ENCODE measurements at places on chromosomes 13 and 19. TPM values are rescaled to one million over a fixed set of nuclear protein-coding genes. Genes with fewer than 3 reads are reported as not detected.

DNA sequence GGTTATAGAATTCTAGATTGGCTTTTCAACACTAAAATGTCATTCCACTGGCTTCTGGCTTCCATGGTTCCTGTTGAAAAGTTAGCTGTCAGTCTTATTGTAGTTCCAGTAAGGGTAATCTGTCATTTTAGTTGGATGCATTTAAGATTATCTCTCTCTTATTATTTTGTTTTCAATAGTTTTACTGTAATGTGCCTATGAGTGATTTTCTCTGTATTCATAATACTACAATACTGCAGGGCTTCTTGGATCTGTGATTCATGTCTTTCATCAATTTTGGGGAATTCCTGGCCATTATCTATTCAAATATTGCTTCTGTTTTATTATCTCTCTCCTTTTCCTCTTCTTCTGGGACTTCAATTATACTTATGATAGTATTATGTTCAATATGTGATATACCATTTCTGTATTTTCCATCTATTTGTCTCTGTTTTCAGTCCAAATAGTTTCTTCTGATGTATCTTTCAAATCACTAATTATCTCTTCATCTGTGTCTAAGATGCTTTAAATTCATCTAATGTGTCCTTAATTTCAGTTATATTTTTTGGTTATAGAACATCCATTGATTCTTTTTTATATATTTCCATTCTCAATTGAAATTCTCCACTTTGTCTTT, 101.5 kb downstream of the KCTD15 start:
- DNase-seq: no peak

DNA sequence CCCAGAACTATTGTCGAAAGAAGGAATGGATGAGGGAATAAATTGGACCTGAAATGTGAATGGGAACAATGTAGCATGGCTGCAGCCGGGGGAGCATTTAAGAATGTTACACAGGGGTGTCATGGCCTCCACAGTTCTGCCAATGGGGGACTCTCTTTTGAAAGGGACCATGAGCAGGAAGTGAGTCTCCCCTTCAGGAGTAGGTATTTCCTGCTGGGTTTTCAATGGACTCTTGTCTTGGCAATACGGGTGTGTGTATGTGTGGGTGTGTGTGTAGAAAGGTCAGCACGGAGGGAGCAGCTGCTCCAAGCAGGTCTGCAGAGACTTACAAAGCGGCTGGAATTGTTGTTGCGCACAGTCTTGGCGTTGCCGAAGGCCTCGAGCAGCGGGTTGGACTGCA, 24.4 kb downstream of the MYO1F start:
- DNase-seq: peak; percentile 55

DNA sequence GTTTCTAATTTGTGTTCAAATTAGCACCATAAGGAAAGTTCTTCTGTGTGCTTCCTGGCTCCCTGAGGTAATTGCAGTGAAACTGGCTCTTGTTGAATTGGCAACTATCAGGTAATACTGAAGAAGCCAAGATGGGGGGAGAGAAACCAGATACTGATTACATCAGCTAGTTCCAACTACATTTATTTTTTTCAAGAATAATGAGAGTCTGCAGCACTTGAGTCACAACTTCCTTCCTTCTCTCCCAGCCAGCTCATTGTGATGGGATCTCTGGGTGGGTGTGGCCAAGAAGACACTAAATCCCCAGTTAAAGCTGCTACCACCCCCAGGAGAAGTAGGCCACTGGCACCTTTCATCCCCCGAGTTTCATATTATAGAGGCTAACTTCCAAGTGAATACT, 100.7 kb upstream of the RXFP2 start:
- DNase-seq: no peak

DNA sequence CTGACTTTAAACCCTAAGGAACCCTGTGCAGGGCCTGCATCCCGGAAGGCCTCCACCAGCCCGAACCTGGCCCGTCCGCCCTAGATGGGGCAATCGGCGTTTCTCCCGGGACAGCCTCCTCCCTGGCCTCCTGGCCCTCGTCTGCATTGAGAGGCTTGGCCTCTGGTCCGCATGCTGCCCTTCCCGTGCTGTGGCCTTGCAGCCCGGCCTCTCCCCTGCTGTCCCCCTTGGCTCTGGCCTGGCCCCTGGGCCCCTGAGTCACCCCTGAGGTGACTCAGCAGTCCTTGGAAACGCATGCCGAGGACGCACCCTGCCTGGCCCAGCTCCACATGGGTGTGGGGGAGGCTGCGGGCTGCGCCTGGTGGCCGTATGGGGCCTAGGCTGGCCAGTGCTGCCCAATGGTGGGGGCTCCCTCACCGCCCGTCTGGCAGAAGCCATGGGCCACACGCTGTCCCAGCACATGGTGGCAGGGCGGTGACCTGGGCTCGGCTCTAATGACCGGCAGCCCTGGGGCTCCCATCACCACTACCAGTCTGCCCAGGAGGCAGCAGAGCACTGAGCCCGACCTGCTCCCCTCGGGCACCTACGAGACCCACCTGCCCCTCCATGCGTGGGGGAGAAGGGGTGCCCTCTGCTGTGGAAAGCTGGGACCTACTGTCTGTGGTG, 25.7 kb downstream of the SH3GL1 start:
- no peak for DNase-seq

DNA sequence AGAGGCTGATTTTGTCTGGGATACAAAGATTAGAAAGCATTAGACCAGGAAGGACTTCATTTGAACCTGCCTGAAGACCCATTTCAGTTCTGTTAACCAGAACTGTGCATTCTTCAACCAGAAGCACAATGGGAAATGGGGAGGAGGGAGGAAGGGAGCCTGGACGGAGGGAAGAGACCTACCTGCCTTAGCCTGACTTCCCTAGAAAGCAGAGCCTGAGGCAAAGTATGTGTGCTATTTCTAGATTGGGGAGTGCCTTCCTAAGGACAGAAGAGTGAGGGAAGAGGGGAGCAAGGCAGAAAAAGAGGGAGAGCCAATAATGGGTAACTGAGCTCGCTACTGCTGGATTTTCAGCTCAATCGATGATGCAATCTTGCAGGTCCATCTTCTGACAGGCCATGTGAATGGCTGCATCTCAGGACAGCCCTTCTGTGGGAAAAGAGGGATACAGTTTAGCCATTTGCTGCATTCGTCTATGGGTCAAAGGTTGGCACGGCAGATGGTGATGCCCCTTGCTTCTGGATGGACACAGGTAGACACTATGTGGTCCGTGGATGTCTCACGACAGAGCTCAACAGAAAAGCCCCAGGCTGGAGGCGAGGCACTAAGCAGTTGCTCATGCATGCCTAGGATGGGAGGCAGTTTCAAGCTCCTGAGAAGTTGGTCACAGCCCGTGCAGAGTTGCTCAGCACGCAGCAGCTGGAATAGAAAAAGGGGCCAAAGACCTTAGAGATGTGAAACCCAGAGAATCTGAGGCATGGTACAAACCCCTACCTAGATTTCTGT, 78.8 kb upstream of the UBL3 start:
- DNase-seq: no peak

DNA sequence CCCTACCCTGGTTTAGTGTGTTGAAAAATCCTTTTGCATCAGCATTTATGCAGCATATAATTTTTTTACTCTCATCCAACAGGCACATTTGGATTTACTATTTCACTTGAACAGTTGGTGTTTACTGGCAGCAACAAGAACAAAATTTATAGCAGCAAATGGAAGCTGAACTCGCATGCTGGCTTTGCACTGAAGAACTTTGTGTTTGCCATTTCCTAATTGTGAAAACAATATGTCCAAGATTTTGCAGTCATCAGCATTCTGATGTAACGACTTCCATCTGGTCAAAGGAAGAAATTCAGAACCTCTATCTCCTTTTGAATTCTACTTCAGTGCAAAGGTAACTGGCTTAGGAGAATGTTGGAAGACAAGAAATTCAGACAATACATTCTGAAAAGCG, 131.0 kb downstream of the DLEU7 start:
- DNase-seq: no peak

DNA sequence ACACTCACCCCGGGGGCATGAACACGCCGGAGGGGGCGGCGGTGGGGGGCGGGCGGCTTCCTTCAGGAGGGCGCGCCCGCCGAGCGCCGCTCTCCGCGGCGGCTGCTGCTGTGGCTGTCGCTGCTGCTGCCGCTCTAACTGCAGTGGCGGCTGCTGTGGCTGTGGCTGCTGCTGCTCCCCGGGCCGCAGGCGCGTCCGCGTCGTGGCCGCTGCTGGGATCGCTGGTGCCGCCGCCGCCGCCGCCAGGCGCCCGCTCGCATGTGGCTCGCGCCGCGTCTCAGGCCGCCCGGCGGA, at the start of gene BBC3:
TSS of gene BBC3 (minus strand) at position 279 of the 294 bp plus-strand sequence. CDS start 2,768 bp downstream, outside the sequence.
- no peak for DNase-seq

DNA sequence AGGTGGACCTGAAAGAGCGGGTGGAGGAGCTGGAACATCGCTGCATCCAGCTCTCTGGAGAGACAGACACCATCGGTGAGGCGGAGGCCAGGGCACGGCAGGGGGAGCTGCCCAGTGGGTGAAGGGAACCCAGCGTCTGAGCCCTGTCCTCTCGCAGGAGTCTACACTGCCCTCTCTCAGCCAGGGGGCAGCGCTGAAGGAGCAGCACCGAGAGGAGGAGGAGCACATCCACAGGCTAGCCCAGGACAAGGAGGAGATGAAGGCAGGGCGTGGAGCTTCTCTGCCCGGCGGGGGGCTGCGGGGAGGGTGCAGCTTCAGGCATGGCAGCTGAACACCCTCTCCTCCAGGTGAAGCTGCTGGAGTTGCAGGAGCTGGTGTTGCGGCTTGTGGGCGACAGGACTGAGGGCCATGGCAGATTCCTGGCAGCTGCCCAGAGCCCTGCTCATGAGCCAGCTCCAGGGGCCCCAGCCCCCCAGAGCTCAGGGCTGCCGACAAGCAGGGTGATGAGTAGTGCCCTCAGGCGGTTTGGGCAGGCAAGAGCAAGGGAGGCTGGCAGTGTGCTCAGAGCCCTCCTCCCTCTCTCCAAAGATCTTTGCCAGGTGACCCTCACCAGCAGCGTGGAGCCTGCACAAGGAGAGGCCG, 31.4 kb upstream of the ZNF492 start:
- DNase-seq: no peak

DNA sequence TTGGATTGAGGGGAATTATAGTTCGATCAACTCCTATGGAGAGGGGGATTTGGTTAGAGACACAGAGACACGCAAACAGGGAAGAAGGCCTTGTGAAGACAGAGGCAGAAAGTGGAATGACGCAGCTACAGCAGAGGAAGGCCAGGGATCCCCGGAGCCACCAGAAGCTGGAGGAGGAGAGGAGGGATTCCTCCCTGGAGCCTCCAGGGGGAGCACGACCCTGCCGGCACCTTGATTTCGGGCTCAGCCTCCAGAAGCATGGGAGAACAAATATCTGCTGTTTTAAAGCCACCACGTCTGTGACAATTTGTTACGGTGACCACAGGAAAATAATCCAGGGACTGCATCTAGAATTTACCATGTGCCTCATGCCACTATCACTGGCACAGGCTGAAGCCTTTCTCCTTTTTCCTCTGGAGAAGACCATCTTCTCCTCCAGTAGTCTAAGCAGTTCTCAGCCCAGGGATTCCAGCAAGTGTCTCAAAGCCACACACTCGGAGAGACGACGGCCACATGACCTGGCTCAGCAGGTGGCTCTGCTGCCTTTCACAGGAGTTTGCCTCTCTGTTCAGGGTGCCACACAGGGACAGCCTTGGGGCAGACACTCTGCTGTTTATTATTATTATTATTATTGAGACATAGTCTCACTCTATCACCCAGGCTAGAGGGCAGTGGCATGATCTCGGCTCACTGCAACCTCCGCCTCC, 39.9 kb upstream of the CCNE1 start:
- DNase-seq: peak; percentile 78

DNA sequence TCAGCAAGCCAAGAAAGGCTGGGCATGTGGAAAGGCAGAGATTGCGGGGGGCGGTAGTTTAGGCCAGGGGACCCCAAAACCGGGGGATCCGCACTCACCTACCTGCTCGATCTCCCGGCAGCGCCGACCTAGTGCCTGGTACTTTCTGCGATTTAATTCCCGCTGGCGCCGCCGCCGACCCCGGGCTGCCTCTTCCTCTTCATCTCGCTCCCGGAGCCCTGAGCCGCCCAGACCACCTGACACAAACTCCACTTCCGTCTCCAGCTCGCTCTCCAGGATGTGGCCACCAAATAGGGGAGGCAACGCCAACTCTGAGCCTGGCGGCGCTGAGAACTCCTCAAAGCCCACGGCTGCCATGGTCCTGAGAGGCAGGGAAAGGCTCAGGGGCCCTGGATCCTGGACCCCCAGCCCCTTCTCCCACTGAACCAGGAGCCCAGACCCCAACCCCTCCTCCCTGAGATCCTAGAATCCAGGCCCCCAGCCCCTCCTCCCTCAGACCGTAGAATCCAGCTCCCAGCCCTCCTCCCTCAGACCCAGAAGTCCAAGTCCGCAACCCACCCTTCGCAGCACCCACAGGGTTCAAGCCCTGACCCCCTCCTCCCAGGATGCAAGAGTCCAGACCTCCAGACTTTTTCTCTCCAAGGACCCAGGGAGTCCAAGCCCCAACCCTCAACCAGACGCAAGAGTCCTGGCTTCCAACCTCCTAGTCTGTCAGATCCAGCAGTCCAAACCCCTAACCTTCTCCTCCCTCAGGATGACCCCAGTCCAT, 933 bp downstream of the TFPT start:
- DNase-seq: no peak

GRCh38 chr19:287381-287871, 3.8 kb downstream of the PLPP2 start:
- no peak for DNase-seq

DNA sequence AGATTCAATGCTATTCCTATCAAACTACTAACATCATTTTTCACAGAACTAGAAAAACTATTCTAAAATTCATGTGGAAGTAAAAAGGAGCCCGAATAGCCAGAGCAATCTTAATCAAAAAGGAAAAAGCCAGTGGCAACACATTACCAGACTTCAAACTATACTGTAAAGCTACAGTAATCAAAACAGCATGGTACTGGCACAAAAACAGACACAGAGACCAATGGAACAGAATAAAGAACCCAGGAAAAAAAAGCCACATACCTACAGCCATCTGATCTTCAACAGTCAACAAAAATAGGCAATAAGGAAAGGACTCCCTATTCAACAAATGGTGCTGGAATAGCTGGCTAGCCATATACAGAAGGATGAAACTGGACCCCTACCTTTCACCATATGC, 10.4 kb upstream of the SOHLH2 start:
- DNase-seq: no peak

- no peak for DNase-seq
Observed at GRCh38 chr13:106151056-106151699, 384.3 kb downstream of the EFNB2 start.

GRCh38 chr13:79112016-79112415, 294.0 kb downstream of the RBM26 start:
- DNase-seq: no peak

Gene GARIN5A
- total RNA-seq: 9.1 TPM

Gene SEMA6B
- 56.7 TPM for total RNA-seq

Gene LMTK3
- total RNA-seq: 13.6 TPM

Gene DACH1
- total RNA-seq: 0.57 TPM

Gene CGB8
- 0.46 TPM for total RNA-seq

Gene CFD
- 1.7 TPM for total RNA-seq

Gene SULT2A1
- not detected for total RNA-seq

Gene ZNF83
- 19.7 TPM for total RNA-seq

Gene ZNF724
- 67.2 TPM for total RNA-seq
